Umbilical cord (tissue), 2 donors: ENCODE measurements at places on chromosomes 2 and 18.

- DNase-seq = no peak
These were observed 770 bp downstream of the ZNF396 start for GRCh38 chr18:35376393-35376741.

GRCh38 chr2:102438578-102438977, 15.6 kb downstream of the IL18RAP start:
- no peak for DNase-seq

DNA sequence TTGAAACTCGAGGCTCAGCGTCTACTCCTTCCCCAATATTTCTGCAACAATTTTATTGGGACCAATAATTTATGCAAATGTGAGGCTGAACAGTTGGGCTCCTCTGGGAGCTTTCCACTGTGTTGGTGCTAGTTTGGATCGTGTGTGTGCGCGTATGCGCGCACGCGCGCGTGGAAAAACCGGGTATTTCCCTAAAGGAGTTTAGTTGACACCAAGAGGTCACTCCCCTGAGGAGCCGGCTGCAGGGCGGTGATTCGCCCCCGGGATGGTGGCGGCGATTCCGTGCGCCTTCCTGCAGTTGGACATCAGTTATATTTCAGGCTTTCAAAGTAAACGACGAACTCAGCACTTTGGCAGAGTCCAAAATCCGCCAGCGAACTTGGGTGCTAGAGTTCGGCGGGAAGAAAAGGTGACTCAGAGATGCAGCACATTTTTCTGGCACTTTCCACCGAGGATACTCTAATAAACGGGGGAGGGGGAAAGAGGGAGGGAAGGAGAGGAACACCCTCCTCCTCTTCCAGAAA, 186.5 kb upstream of the FANCL start:
- DNase-seq = peak; percentile 64

GRCh38 chr2:128362176-128362888, 43.7 kb upstream of the HS6ST1 start:
- DNase-seq = no peak

GRCh38 chr2:178397002-178397605, 53.9 kb downstream of the PRKRA start:
- DNase-seq = peak; percentile 47

- DNase-seq = no peak
These were observed 29.4 kb upstream of the ZNF516 start for GRCh38 chr18:76524477-76524876.

DNA sequence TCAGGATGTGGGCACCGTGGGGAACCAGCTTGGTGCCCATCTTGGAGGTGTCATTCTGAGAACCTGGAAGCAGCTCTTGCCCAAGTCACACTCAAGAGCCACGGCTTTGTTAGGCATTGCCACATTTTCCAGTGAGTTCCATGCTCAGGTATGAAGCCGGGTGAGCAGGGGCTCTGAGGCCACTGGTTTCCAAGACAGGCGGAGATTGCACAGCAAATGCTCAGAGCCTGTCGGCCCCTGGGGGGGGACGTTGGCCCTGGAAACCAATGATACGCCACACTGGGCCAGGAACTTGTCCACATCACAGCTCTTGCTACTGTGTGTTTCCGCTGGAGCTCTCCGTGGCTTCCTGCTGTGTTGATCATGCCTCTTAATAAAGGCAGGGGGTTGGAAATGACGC, 52.5 kb upstream of the SALL3 start:
- no peak for DNase-seq

GRCh38 chr2:159832858-159833257, 34.9 kb upstream of the CD302 start:
- DNase-seq = peak; percentile 11

- DNase-seq = no peak
These were observed 118.8 kb upstream of the EPB41L3 start for GRCh38 chr18:5662586-5663090.

GRCh38 chr2:179511105-179511789, 246.6 kb upstream of the SESTD1 start:
- no peak for DNase-seq

- peak; percentile 15 for DNase-seq
These were observed 758 bp downstream of the RIF1 start for GRCh38 chr2:151410485-151410834.

DNA sequence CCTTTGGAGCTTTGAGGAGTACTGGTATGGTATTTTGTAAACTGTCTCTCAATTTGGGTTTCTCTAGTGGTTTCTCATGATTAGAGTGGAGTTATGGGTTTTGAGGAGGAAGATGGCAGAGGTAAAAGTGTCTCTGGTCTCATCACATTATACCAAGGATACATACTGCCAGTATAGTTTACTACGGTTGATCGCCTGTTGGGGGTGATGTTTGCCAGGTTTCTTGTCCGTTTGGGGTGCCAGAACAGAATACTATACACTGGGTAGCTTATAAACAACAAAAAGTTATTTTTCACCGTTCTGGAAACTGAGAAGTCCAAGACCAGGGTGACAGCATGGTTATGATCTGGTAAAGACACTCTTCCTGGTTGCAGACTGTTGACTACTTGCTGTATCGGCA, 293.7 kb downstream of the NYAP2 start:
- DNase-seq = no peak

DNA sequence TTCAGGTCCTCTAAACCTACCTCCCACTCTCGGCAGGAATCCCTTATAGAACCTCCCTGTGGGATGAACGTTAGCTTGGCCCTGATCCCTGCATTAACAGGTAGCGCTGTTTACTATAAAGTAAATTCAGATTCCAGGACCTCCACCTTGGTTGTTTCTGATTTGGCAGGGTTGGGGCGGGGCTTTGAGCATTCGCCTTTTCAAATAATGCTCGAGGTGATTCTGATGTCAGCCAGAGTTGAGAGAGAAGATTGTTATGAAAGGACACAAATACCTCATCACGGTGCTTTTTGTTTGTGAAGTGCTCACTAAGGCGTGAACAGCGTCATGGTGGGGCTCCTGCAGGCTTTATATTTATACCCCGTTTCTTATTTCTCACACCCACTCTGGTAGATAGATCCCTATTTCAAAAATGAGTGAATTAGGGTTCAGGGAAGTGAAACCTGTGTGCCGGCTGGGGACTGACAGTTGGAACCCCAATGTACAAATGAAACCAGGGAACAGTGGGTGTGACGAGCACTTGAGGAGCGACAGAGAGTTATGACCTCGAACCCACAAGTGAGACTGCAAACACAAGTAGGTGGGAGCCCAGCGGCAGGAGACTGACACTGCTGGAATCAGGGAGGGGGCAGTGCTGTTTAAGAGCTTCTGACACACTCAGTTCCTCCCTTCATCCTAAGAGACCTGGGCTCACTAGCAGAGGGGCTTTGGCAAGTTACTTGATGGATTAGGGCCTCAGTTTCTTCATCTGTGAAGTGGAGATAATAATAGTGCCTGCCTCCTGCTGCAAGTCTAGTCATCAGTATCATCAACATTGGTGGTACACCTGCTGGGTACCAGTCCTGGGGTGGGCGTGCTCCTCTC, 14.2 kb upstream of the CXCR4 start:
- DNase-seq = no peak

GRCh38 chr2:54556621-54557121, 100.5 kb downstream of the SPTBN1 start:
- DNase-seq = no peak

DNA sequence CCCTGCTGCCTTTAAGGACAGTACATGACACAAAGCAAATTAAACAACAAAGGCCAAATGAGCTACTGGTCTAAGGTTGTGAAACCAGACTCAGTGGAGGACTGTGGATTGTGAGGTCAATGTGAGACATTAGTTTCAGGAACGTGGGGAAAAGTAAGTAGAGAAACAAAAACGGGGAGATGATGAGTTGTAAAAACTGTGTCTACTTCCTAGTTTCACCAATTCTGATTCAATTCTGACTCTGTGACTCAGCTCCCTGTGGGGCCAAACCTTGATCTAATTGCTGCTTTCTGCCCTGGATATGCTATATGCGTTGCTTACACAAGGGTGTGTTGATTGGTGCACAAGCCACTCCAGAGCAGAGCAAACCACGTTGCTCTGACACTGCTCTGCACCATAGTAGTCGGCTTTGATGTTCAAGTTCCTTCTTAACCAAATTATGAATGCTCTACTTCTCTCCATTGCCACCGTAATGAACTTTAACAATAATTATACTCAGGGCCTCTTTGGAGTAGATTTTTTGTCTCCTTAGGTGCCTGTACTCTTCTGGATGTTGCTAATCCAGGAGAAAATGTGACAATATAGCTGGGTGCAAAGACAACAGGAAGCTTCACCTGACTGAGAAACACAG, 1640.1 kb upstream of the CELF4 start:
- no peak for DNase-seq

DNA sequence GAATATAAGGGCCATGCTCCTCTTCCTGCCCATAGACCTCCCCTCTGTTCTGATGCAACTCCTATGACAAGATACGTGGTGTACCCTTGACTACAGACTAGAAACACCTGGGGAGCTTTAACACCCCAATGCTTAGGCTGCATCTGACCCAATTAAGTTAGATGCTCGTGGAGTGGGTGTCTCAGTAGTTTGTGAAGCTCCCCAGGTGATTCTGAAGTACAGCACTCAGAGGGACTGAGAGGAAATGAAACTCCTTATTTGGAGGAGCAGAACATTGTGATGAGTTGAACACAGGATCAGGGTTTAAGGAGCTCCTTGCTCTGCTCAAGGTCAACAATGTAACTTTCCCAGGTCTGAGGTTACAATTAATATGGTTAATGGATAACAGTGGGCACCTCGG, 80.3 kb upstream of the TTC39C start:
- DNase-seq = no peak

DNA sequence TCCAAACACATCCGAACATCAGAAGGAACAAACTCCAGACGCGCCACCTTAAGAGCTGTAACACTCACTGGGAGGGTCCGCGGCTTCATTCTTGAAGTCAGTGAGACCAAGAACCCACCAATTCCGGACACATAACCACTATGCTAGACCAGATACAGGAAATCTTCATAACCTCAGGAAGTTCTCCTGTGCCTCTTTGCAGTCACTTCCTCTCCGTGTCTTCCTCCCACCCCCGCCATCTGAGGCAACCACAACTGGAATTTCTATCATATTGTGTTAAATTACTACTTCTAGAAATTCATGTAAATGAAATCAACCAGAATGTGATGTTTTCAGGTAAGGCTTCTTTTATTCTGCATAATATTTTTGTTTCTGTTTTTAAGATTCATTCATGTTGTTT, 631.0 kb upstream of the NXPH2 start:
- DNase-seq = no peak

DNA sequence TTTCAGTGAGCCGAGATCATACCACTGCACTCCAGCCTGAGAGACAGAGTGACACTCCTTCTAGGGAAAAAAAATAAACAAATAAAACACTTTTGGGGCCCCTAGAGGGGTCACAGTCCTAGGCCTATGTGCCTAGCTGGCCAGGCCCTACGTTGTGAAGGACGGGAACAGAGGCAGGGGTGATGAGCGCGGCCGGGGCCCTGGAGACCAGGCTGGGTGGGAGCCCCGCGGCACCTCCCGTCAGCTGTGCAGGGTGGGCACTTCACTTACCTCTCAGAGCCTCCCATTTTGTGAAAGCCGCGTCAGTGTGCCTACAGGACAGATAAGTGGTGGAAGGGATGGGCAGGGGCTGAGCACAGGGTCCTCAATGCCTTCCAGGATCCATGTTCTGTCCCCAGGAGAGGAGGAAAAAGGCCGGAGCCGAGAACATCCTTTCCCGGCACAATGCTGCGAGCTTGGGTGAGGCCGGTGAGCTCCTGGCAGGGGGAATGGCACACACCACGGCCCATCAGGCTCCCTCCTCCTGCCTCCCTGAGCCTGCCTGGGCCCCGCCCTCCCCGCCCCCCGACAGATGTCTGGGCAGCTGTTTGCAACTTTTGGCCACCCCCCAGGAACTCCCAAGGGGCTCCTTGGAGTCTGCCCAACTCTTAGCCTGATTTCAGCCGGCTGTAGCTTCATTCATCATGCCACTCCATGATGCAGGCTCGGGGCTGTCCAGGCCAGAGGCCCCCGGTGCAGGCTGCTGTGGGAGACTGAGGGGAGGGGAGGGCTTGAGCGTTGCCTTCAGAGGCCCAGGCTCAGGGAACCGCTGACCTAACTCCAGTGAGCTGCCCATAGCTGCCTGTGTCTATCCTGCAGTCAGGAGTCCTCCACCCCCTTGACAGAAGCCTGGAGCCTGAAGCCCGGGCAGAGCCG, 196.5 kb downstream of the TFCP2L1 start:
- DNase-seq = peak; percentile 95

DNA sequence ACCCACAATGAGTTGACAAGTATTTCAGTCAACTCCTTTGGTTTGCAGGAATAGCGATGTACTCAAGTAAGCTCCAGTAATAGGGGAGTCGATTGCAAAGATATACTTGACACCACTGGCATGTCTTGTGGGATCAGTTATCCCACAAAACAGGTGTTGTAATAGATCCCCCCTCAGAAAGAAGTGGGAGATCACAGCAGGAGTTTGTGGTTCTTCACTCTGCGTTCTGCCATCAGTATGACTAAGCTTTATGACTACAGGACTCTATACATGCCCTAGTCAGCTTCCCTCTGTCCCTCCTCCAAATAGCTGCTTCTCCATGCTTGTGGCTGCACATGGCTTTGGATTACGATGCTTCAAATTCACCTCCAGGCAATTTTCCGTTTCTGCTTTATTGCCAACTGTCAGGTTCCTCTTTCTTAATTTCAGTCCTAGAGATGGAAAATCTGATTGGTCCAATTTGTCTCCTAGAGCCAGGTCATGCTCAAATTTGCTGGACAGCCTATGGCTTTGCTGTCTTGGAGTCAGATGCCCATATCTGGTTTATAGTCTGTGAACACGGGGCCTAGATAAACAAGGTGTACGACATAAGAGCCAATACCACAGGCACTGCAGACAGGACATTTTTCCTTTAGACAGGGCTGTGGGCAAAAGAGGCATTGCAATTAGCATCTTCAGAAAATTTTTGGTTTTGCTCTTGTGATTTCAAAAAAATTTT, 221.7 kb downstream of the PAX3 start:
- DNase-seq = no peak

DNA sequence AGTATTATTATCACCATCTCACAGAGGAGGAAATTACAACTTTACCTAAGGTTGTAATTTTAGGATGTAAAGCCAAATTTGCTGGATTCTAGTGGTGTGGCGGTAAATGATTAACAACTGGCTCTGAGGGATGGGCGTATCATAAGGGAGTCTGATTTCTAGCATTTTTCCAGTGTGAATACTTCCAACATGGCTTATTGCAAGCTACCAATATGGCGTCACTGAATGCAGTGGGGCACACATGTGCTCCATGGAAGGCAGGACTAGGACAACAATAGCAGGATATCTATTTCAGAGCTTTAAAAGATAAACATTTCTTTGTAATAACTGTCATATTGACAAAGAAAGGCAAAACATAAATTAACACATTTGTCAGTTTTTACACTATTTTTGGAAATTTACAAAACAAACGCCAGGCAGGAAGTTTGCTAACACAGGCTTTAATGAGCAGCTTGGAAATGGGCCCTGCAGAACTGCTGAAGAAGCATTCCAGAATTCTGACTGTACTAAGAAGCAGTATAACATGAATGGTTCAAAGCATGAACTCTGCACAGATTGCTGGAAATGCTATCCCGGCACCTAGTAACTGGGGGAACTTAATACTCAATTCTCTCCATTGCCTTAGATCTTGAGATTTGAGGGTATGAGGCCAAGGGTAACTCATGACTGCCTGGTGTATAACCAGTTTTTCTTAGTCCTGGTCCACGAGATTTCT, 439.3 kb upstream of the MAP2 start:
- peak; percentile 71 for DNase-seq
